ENCODE measurements at places on chromosomes 7 and 10. TPM values are rescaled to one million over a fixed set of nuclear protein-coding genes. Genes with fewer than 3 reads are reported as not detected.

The AKR1C8 gene
- not detected for total RNA-seq

The SEMA3E gene
- total RNA-seq, result 0.51 TPM

The LIPM gene
- not detected for total RNA-seq

The HOXA11 gene
- total RNA-seq, result 0.84 TPM

The PHYHIPL gene
- total RNA-seq, result not detected

The PBLD gene
- 5.6 TPM for total RNA-seq

The SSC4D gene
- total RNA-seq, result 0.42 TPM

The AKR1B15 gene
- total RNA-seq, result not detected

The IGFBP3 gene
- total RNA-seq, result 164 TPM

The CYP3A5 gene
- total RNA-seq, result 0.83 TPM

The NODAL gene
- not detected for total RNA-seq

The KCND2 gene
- not detected for total RNA-seq

The NUDT13 gene
- 1.8 TPM for total RNA-seq

The HELLS gene
- 12.1 TPM for total RNA-seq

The RET gene
- total RNA-seq, result not detected

The OR2A42 gene
- total RNA-seq, result not detected

The WDFY4 gene
- total RNA-seq, result not detected

The STEAP4 gene
- not detected for total RNA-seq

The PAOX gene
- 1.8 TPM for total RNA-seq

The LEP gene
- not detected for total RNA-seq

The FANK1 gene
- 1.8 TPM for total RNA-seq

The ASL gene
- total RNA-seq, result 56.5 TPM

The PDE6C gene
- total RNA-seq, result not detected

The SNX10 gene
- 7.1 TPM for total RNA-seq

The NAPEPLD gene
- 5.8 TPM for total RNA-seq

The TUBB8 gene
- total RNA-seq, result not detected

The CCZ1 gene
- 86.3 TPM for total RNA-seq

The BLNK gene
- total RNA-seq, result 1.0 TPM

The CPA2 gene
- total RNA-seq, result not detected

The PAPOLB gene
- not detected for total RNA-seq

The POU6F2 gene
- 0.19 TPM for total RNA-seq

Measured in MCF 10A (cell line).